ENCODE measurements at places on chromosomes 4 and X.
A peak's percentile ranks its signal among the peaks of the same experiment; 100 is the strongest.

- H3K4me3 ChIP-seq, result no peak overlapping the region
- peak overlapping the region; percentile 50 for H3K27ac ChIP-seq
Observed at GRCh38 chr4:40502934-40503333, 126.7 kb downstream of the RBM47 start.

DNA sequence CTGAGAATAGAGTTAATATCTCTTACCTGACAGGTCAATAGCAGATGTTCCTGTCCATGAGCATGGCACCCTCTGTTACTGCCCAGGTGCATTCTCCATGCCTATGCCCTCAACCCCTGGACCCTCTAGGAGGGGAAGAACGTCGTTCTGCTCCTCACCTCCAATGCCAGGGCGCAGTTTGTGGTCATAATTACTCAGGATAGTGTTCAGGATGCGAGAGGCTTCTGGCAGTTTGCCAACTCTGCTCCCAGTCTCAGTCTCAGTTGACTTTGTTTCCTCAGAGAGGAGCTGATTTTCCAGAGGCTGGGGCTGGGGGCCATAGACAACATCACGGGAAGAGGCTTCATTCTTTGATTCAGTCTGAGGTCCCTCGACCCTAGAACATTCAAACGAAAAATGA lies 4.4 kb downstream of the GABRE start:
- peaks cover 14% of the 10 kb centered on the region for H3K27me3 ChIP-seq
- no peaks in the 10 kb centered on the region for H3K4me1 ChIP-seq
- no peak for DNase-seq
- no peak overlapping the region for H3K27ac ChIP-seq
- H3K4me3 ChIP-seq, result no peak overlapping the region

DNA sequence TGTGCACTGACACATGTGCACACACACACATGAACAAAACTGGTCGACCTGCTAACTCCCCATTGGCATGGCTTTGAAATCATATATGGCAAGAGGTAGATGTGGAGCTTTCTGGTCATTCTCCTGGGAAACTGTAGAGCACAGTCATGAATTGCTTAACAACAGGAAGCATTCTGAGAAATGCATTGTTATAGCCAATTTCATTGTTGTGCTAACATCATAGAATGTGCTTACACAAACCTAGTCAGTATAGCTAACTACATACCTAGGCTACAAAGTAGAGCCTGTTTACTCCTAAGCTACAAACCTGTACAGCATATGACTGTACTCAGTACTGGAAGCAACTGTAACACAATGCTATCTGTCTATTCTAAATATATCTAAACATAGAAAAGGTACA lies 134.2 kb upstream of the SH3RF1 start:
- H3K4me3 ChIP-seq, result no peak overlapping the region
- peaks cover 9% of the 10 kb centered on the region for H3K36me3 ChIP-seq
- DNase-seq, result no peak

GRCh38 chr4:165118256-165118909 lies 5.7 kb upstream of the TMEM192 start:
- no peak overlapping the region for H3K27ac ChIP-seq
- no peak for DNase-seq
- no peak overlapping the region for H3K4me3 ChIP-seq
- peaks cover 12% of the 10 kb centered on the region for H3K4me1 ChIP-seq
- peaks cover 17% of the 10 kb centered on the region for H3K27me3 ChIP-seq

- H3K36me3 ChIP-seq, result no peaks in the 10 kb centered on the region
- H3K4me3 ChIP-seq, result no peak overlapping the region
- DNase-seq, result no peak
- peaks cover 7% of the 10 kb centered on the region for H3K27me3 ChIP-seq
Observed at GRCh38 chr4:56226579-56226978, 160.7 kb downstream of the AASDH start.

GRCh38 chr4:74032064-74032463 lies 6.4 kb downstream of the CXCL3 start:
- H3K4me3 ChIP-seq, result no peak overlapping the region
- no peaks in the 10 kb centered on the region for H3K36me3 ChIP-seq
- no peak overlapping the region for H3K27ac ChIP-seq
- no peak for DNase-seq
- no peaks in the 10 kb centered on the region for H3K4me1 ChIP-seq
- peaks cover 10% of the 10 kb centered on the region for H3K27me3 ChIP-seq

GRCh38 chrX:57227691-57228090 lies 58.8 kb upstream of the FAAH2 start:
- peaks cover 6% of the 10 kb centered on the region for H3K36me3 ChIP-seq
- H3K4me1 ChIP-seq, result peaks cover 14% of the 10 kb centered on the region
- no peaks in the 10 kb centered on the region for H3K27me3 ChIP-seq
- no peak overlapping the region for H3K27ac ChIP-seq
- peak; percentile 39 for DNase-seq

GRCh38 chr4:79526641-79527565 lies 118.9 kb upstream of the GK2 start:
- peaks cover 12% of the 10 kb centered on the region for H3K27me3 ChIP-seq
- no peaks in the 10 kb centered on the region for H3K36me3 ChIP-seq
- peaks cover 3% of the 10 kb centered on the region for H3K4me1 ChIP-seq
- H3K4me3 ChIP-seq, result no peak overlapping the region
- no peak overlapping the region for H3K27ac ChIP-seq

- H3K27ac ChIP-seq, result no peak overlapping the region
- no peak for DNase-seq
- H3K4me1 ChIP-seq, result peaks cover 24% of the 10 kb centered on the region
- H3K27me3 ChIP-seq, result no peaks in the 10 kb centered on the region
- H3K4me3 ChIP-seq, result no peak overlapping the region
Observed at GRCh38 chr4:6087669-6088341, 69.6 kb upstream of the C4orf50 start.

DNA sequence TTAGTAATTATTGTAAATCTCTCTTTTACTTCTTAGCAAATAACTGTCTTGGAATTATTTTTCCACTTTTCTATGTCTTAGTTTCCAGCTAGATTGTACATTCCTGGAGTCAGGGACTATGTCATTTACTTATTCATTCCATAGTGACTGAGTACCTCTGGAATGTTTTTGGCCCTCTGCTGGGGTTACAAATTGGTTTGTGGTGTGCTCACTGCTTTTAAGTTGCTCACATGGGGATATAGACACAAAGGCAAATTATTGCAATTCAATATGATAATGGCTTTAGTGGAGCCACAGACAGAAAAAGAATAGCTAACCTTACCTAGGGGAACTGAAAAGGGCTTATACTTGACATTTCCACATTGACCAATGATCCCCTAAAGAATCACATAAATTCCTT lies 63.7 kb upstream of the PDGFRA start:
- no peaks in the 10 kb centered on the region for H3K36me3 ChIP-seq
- no peaks in the 10 kb centered on the region for H3K4me1 ChIP-seq
- DNase-seq, result no peak
- no peak overlapping the region for H3K4me3 ChIP-seq
- H3K27me3 ChIP-seq, result peaks cover 10% of the 10 kb centered on the region
- no peak overlapping the region for H3K27ac ChIP-seq

DNA sequence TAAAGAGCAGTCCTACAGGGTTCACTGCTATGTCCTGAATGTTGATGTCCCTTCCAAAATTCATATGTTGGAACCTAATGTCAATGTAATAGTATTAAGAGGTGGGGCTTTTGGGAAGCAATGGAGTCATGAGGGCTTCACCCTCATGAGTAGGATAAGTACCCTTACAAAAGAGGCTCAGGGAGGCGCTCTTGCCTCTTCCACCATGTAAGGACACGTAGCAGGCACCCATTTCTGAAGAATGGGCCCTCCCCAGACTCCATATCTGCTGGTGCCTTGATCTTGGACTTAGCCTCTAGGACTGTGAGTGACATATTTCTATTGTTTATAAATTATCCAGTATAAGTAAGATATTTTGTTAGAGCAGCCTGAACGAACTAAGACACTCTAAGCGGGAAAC lies 15.8 kb downstream of the MED28 start:
- H3K27me3 ChIP-seq, result no peaks in the 10 kb centered on the region
- no peak overlapping the region for H3K27ac ChIP-seq
- no peak for DNase-seq
- no peaks in the 10 kb centered on the region for H3K4me1 ChIP-seq
- no peak overlapping the region for H3K4me3 ChIP-seq
- H3K36me3 ChIP-seq, result peaks cover 78% of the 10 kb centered on the region

DNA sequence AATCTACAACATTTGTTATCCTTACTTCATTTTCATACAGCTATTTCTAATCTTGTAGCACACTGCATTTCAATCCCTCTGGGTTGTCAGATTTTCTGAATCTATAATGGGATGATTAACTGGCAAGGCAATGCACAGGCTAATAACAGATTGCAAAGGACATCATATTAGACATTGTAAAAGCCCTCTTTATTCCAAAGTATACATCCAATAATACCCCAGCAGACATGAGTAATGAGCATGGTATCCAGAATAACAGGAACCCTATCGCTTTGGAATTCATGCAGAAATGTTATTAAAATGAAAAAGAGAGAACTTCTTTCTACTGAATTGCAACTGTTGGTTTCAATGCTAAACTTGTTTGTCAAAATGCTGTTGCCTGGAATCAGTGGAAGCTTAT lies 122.9 kb downstream of the C4orf33 start:
- no peak for DNase-seq
- H3K4me1 ChIP-seq, result no peaks in the 10 kb centered on the region
- no peak overlapping the region for H3K27ac ChIP-seq
